Stimulated activated CD4-positive, alpha-beta T cell treated with anti-CD3 and anti-CD28 coated beads, Interleukin-12 subunit alpha, Interleukin-12 subunit beta, amount 100 ng/mL, for 48 hours (primary cell): ENCODE measurements at places on chromosomes 7 and 10.

GRCh38 chr7:92161271-92161670 is 17.7 kb downstream of the LRRD1 start:
- DNase-seq, result no peak

DNA sequence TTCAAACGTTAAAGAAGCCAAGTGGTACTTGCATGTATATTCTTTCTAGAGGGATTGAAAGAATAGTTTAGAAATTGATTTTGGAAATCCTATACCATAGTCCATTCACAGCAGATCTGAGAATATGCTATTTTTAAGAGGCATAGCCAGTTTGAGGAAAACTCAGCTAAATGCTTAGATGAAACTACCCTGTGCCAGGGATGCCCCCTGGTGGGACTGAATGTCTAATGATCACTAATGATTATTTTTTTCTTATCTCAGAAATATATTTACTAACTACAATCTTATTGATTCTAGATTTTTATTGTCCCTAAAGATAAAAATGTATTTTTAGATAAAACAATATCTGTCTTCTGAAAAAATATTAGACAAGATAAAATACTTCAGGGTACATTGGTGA is 844.9 kb upstream of the PHF14 start:
- DNase-seq, result no peak

GRCh38 chr10:100569687-100570481 is 34.1 kb downstream of the HIF1AN start:
- no peak for DNase-seq

- DNase-seq, result no peak
These were observed 919.8 kb upstream of the C7orf33 start for GRCh38 chr7:147670759-147671158.

GRCh38 chr10:33240931-33241330 is 93.5 kb downstream of the NRP1 start:
- no peak for DNase-seq

GRCh38 chr7:122100021-122100420 is 44.0 kb downstream of the AASS start:
- DNase-seq, result no peak

DNA sequence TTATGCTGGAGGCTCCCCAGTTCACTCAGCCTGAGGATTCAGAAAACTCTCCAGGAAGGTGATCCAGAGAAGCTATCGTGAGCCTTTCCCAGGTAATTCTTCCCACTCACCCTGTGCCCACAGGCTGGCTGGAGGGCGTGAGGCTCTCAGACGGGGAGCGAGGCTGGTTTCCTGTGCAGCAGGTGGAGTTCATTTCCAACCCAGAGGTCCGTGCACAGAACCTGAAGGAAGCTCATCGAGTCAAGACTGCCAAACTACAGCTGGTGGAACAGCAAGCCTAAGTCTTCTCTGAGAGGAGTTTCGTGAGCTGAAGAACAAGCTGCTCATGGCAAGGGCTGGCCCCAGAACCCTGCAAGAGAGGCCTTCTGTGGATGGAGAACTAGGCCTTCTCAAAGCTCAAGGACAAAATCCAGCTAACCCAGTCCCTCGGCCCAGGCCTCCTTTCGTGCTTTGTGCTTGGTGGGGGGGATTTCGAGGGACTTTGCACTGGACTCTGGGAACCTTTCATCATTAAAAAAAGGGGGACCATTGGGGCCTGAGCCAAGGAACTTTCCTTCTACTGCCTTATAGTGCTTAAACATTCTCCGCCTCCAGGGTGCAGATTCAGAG is 23.6 kb downstream of the NOBOX start:
- DNase-seq, result no peak

- DNase-seq, result no peak
These were observed 3.4 kb downstream of the FAM24B start for GRCh38 chr10:122875843-122876466.

DNA sequence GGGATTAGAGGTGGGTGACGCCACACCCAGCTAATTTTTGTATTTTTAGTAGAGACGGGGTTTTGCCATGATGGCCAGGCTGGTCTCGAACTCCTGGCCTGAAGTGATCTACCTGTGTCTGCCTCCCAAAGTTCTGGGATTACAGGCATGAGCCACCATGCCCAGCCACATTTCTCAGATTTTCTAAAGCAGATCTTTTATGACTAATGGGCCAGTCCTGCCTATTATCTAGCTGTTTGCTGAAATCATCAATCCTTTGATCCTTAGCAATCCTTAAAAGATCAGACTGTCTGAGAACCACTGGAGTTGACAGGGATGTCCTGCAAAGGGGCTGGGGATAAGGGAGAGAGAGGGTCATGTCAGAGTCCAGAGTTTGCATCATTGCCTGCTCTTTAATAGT is 21.2 kb upstream of the ABCA13 start:
- no peak for DNase-seq

- no peak for DNase-seq
These were observed 21.5 kb downstream of the ZMIZ1 start for GRCh38 chr10:79090134-79090803.
